ENCODE measurements at places on chromosomes 2 and 18. TPM values are rescaled to one million over a fixed set of nuclear protein-coding genes. Genes with fewer than 3 reads are reported as not detected.

- DNase-seq: no peak
Observed at GRCh38 chr18:42292654-42293053, 337.6 kb downstream of the PIK3C3 start.

- DNase-seq: no peak
Observed at GRCh38 chr18:72692086-72692485, 147.9 kb upstream of the CBLN2 start.

GRCh38 chr2:57536535-57537231, 509.9 kb upstream of the VRK2 start:
- no peak for DNase-seq

DNA sequence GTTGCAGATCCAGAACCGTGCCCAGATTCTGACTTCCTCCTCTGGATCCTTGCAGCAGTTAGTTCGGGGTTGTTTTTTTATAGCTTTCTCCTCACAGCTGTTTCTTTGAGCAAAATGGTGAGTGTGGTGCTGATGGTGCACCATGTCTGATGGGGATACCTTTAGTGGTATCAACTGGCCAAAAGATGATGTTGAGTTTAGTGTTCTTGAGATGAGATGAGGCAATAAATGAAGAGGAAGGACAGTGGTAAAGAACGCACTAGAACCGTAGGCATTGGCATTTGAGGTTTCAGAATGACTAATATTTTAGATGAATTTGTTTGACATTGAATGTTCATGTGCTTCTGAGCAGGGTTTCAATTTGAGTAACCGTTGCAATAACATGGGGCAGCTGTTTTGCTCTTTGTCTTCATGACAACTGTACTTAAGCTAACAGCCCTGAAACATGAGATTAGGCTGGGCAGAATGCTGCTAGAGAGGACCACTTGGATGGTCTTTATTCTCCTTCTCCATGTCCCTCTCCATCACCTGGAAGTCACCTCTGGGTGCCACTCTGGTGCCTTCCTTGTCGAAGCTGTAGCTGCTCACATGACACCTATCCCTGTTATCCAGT, 3.9 kb downstream of the CTLA4 start:
- no peak for DNase-seq

DNA sequence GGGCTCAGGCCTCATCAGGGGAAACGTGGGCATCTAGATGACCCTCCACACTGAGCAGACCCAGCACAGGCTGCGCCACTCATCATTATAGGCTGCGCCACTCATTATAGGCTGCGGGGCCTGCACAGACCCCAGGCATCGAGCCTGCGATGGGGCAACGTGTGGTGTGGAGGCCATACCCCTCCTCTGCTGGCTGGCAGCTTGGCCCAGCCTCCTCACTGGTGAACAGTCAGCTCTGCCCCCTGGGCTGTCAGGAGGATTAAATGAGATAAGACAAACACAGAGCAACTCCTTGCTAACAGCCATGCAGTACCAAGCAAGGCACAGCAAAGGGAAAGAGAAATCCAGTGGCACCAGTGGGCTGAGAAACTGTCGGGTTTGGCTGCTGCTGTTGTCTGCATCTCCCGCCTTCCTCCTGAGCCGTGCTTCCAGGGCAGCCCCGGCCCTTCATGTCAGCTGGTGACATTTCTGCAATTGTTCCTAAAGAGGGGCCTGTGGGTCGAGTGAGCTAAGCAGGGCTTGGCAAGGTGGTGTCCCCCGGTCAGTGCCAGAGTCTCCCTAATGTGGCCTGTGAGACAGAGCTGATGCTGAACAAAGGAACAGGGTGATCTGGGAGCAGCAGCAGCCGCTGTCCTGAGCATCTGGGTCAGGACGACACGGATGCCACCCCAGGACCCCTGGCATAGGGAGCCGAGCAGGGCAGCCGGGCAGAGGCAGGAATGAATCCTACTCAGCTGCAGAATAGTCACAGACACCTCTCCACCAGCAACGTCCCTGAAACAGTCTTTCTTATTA, 48.7 kb downstream of the RRM2 start:
- DNase-seq: peak; percentile 17

DNA sequence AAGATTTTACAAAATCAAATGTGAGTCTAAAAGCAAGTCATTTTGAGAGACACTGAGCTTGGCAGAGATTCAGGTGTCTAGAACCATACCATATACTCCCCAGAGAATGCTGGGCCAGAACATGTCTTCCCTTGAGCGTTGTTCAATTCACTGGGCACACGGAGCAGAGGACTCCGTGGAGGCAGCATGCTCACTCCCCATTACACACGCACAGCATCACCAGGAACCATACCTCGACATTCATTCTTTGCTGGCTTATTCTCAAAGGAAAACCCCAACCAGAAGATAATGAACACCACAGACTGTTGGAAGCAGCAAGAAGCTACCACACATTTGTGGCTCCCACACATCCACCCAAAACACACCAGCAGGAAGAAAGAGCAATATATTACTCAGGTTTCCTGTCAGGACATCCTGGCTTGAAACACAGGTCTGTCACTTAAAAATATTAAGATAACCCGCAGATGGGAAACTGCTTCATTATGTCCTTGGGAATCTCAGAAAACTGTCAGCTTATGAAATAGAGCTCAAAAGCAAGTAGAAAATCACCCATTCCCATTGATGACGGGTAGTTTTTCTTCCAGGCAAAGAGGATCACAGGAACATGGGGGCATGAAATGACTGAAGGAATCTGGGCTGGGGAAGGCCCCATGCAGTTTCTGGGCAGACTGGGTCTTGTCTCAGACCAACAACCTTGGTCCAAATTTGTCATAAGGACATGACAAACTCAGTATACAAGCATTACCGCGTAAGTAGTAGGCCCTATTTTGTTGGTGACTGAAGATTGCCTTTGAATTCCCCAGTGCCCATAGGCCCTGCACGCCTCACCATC, 46.4 kb downstream of the PCBP1 start:
- DNase-seq: no peak

DNA sequence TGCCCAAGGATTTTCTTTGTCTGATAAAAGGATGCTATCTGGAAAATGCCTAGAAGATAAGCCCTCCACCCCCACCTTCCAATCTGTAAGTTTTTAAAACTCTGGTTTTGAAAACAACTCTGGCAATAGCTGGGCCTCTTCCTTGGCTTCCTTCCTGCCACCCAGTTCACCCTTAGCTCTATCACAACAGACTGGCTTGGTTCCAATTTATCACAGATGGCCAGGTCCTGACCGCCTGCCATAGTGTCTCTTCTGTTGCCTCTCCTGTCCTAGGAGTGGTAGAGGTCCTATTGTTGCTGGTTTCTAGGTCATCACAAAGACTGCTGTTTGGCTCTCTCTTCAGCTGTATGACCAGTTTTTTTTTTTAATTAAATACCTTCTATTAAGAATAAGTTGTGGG, 1727.9 kb upstream of the SLC39A10 start:
- peak; percentile 1 for DNase-seq

GRCh38 chr2:240689975-240690374, 1.7 kb upstream of the AQP12A start:
- no peak for DNase-seq

- no peak for DNase-seq
Observed at GRCh38 chr2:122307763-122308162, 552.3 kb downstream of the TSN start.

DNA sequence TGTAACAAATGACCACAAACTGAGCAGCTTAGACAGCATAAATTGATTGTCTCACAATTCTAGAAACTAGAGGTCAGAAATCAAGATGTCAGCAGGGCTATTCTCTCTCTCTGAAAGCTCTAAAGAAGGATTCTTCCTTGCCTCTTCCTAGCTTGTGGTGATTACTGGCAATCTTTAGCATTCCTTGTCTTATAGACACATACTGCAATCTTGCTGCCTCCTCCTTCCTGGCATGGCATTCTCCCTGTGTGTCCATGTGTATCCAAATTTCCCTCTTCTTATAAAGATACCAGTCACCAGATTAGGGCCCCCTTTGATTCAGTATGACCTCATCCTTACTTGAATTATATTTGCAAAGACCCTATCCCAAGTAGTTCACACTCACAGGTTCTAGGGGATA, 2.3 kb downstream of the ASB3 start:
- no peak for DNase-seq

GRCh38 chr2:127887082-127887775, 1.5 kb upstream of the AMMECR1L start:
- peak; percentile 17 for DNase-seq

The TRIM54 gene
- not detected for total RNA-seq

The ERFE gene
- not detected for total RNA-seq

The HOXD4 gene
- total RNA-seq: 9.6 TPM

The TNS1 gene
- 145 TPM for total RNA-seq

The IL36G gene
- not detected for total RNA-seq

The STARD6 gene
- not detected for total RNA-seq

The SPP2 gene
- total RNA-seq: not detected

The ARMC9 gene
- 4.6 TPM for total RNA-seq
